Stimulated activated CD4-positive, alpha-beta T cell treated with anti-CD3 and anti-CD28 coated beads, TNF-alpha, amount 100 ng/mL, for 24 hours (primary cell): ENCODE measurements at places on chromosomes 6 and 20.

GRCh38 chr20:37590938-37591490, 63.3 kb upstream of the BLCAP start:
- DNase-seq: no peak

- DNase-seq: no peak
These were observed 430.7 kb upstream of the KHDRBS2 start for GRCh38 chr6:62716719-62717118.

- peak; percentile 31 for DNase-seq
These were observed 675 bp upstream of the TRERF1 start for GRCh38 chr6:42452171-42453030.

- no peak for DNase-seq
These were observed 7.3 kb upstream of the COL9A1 start for GRCh38 chr6:70310063-70310694.
